Brain microvascular endothelial cell (primary cell): ENCODE measurements at places on chromosomes 3 and 15.

- DNase-seq: no peak
Observed at GRCh38 chr3:105139881-105140560, 226.7 kb upstream of the ALCAM start.

DNA sequence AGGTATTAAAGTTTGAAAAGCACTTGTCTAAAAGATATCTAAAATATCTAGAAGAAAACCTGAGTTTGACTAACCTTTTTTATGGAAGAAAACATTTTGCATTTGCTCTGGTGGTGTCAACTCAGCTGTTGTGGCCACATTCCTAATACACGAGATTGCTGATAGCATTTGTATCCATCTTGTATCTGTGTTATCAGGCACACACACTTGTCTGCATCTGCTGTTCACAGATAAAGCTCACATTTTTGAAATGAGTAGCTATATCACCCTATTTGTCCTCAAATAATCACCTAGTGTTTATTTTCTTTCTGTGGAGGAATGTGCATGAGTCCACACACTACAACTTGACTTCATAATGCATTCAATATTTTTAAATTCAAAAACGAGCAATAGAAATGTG is 632.3 kb upstream of the NR2F2 start:
- DNase-seq: no peak

DNA sequence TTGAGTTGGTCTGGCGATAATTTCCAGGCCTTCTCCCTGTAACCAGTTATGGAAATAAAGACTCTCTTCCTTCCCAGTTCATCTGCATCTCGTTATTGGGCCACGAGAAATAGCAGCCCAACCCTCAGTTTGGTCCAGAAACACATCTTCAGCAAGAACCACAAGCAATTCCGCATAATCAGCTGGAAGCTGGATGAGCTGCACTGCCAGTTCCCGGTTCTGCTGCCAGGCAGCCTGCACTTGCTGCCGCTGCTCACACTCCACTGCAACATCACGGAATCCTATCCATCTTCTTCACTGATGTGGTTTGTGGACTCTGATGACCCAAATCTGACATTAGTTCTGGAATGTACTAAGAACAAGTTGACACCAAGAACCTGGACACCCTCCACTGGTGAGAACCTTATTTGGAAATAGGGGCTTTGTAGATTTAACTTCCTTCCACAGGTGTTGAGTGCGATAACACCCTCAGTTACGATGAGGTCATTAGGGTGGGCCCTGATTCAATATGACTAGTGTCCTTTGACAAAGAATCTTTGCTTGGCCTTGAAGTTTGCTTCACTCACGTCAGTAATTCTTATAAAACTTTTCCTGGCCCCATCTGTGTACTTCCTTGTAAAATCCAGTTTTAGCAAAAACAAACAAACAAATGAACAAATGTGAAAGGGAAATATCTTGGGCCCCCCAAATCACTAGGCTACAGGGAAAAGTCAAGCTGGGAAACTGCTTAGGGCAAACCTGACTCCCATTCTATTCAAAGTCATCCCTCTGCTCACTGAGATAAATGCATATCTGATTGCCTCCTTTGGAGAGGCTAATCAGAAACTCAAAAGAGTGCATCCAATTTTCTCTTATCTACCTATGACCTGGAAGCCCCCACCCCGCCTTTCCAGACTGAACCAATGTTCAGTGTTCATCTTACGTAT is 221.9 kb upstream of the PROK2 start:
- DNase-seq: no peak

DNA sequence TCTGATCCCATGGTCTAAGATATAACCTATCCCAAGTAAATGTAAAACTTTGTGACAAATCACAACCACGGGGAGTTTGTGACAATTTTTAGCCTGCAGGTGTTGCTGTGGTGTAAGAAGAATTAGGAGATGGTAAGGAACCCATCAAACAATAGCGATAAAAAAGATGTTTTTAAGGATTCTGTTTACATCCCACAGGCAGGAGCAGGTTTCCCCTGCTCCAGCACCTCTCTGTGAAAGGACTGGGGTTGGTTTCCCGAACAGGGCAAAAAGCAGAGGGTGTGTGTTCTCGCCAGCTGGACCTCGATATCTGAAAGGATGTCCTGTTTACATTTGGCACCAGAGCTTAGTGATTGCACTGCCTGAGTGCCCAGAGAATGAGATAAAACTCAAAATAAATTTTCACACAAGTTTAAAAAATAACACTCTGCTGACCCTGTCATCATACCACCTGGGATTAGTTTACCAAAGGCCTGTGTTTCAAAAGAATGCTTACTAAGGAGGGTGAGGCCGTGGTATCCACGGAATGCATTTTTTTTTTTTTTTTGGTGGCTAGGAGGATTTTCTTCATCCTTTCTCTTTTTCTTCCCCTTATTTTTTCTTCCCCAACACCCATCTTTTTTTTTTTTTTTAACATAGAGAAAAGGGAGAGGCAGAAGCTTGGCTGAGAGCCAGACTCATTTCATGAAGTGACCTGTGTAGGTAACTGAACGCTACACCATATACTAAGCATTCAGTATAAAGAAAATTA is 151.8 kb upstream of the DPH6 start:
- DNase-seq: peak; percentile 47

- no peak for DNase-seq
Observed at GRCh38 chr15:58889363-58889762, 44.1 kb downstream of the SLTM start.

- no peak for DNase-seq
Observed at GRCh38 chr15:65249641-65250040, 37.0 kb downstream of the PARP16 start.

DNA sequence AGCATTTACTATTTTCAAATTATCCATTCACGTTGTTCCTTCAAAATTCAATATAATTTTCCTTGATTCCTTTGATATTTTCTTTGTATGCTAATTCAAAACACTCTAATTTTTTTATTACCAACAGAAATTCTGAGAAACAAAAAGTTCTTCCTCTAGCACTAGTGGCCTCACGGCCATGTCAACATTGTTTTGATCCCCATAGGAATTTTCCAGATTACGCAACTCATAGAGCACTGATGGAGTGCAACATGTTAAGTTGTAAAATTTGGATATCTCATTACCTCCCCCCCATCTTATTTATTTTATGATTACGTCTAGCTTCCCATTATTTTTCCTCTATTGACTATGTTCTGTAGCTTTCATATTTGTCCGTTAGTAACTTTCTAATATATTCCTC is 745.3 kb downstream of the TUSC7 start:
- DNase-seq: no peak

DNA sequence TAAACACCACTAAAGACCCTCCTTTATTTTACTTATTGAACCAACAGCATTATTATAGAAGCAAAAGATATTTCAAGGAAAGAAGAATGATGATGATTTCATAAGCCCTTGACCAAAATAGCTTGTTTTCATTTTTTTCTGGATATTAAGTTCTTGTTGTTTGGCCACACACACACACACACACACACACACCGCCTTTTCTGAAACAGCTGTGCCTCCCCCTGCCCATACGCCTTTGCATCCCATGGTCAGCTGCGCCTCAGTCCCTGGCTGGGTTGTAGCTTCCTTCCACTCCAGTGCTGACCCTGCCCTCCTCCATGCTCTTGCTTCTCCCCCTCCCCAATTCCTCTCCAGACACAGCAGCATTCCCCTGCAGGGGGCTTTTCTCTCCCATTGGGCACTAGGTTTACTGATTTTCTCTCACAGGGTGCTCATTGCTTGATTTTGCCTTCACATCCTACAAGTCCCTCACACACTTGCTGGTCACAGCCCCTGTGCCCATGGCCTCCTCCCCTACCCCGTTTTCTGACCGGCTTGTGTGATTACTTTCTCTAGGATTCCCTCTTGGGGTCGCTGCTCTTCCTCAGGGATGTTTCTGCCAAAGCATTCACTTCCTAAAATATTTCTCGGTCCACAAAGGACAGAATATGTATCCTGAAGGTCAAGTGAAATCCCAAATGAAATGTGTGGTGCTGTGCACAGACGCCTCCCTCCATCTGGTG is 18.4 kb downstream of the MESP1 start:
- DNase-seq: no peak

DNA sequence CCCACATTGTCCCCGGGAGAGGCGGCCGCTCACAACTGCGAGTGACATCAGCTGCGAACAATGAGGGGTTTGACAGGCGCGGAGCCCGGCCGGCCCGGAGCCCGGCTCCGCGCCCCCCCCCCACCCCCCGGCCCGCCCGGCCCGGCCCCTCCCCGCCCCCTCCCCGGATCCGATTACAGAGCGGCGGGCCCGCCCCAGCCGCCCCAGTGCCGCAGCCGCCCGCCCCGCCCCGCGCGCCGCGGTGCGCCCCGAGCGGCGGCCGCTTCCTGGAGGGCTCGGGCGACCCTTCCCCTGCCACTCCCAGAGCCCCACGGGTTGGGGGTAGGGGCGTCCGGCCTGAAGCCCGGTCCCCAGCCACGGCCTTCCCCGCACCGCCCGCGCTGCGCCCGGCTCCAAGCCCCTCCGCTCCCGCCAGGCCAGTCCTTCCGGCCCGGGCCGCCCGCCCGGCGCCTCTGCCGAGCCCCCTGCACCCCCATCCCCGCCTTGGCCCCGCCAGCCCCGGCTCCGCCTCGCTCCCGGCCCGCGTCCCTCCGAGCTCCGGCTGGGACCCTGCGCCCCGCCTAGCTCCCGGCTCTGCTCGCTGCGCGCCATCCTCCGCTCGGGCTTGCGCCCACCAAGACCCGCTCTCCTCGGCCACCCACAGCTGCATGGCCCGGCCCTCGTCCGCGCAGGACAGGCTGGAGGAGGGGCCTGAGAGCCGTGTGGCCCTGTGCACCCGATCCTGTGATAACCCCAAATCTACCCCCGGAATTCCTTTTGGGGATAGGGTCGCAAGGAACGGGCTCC is at the start of gene PCBP4:
Gene PCBP4, minus strand, starts transcription at position 71 of the 786 bp plus-strand sequence. CDS start 6,214 bp downstream, outside the sequence.
- DNase-seq: no peak

- peak; percentile 76 for DNase-seq
Observed at GRCh38 chr3:179801263-179801662, 148.4 kb downstream of the USP13 start.

DNA sequence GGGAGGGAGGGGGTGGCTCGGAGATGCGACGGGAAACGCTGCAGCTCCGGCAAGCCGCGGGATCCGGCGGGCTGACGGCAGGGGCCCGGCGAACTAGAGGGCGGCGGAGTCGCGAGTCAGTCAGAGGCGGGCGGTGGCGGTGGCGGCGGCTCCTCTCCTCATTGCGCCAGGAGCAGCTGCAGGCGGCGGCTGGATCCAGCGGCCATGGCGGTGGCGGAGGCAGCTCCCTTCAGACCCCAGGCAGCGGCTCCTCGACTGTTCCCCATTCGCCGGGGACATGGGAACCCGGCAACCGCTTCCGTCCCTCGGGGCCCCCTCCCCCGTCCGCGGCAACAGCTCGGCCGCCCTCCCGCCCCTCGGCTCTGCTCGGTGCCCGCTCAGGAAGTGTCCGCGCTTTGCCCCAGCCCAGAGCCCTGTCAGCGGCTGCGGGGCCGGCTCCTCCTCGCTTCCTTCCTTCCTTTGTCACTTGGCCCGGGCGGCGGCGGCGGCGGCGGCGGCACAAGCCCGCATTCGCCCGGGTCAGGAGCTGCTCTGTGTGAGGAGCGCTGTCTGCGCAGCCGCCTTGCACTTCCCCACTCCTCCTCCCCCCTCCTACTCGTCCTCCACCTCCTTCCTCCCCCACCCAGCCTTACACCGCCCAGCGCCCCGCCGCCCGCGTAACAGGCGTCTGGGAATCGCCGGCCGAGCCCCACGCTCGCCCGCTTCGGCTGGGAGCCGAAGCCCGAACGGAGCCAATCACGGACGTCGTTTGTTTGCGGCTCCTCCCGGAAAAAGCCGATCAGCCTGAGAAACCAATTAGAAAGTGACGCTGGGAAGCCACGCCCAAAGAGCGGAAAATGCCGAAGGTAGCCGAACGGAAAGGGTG is at the start of gene GSK3B:
Gene GSK3B, minus strand, starts transcription at position 537 of the 865 bp plus-strand sequence. CDS start 1,013 bp downstream, outside the sequence.
- peak; percentile 72 for DNase-seq

- no peak for DNase-seq
Observed at GRCh38 chr3:129014793-129015345, 13.8 kb downstream of the EFCC1 start.
